ENCODE measurements at places on chromosomes 1 and 21.

GRCh38 chr1:7228252-7228961 lies 443.2 kb downstream of the CAMTA1 start:
- no peak for DNase-seq

- no peak for DNase-seq
Measured at GRCh38 chr1:223261914-223262313, 102.1 kb downstream of the SUSD4 start.

- no peak for DNase-seq
Measured at GRCh38 chr1:231691618-231692259, 65.1 kb downstream of the DISC1 start.

DNA sequence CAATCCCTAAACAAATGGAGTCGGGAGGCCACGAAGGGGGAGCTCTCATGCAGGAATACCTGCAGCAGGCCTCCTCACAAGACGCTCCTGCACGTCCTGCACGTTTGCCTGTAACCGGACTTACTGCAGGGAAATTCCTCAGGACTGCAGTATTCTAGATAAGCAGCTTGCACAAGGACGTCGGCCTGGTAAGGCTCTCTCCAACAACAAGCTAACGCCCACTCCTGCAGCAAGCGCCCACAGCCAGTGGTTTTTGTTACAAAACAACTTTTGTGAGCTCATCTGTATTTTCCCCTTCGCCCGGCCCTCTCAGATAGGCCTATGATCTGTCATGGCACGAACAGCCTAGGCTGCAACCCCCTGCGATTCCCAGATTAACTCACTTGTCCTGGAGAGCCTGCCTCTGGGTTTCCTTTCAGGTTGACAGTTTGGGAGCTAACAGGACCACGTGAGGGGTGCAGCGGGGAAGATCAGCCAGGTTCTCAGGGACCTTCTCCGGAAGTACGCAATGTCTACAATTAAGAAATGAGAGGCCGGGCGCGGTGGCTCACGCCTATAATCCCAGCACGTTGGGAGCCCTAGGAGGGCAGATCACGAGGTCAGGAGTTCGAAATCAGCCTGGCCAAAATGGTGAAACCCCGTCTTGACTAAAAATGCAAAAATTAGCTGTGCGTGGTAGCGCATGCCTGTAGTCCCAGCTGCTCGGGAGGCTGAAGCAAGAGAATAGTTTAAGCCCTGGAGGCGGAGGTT lies 921 bp upstream of the MIB2 start:
- DNase-seq = peak; percentile 44

DNA sequence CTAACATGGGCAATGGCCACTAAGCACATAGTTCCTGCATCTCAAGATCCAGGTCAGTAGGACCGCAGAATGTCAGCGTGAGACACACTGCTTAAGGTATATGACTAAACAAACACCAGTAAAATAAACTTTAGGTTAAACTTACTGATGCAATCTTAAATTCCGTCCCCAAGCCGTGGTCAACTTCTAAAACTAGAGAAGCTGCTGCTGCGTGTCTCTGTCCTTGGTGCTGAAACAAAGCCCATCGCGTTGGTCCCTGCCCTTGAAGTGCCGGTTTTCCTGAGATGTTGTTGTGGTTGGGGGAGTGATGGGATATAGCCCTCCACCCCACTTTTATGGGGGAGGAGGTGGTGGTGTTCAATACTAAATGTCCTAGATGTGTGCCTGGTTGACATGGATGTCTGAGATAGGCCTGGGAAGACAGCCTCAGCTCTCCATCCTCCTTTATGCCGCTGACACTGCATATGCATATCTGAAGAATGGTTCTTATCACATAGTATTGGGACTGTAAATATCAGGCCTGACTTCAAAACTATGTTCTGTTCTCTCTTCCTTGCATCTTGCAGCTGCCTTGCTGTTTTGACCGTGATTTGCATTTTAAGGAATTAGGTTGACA lies 72.0 kb upstream of the KCNA3 start:
- peak; percentile 9 for DNase-seq

DNA sequence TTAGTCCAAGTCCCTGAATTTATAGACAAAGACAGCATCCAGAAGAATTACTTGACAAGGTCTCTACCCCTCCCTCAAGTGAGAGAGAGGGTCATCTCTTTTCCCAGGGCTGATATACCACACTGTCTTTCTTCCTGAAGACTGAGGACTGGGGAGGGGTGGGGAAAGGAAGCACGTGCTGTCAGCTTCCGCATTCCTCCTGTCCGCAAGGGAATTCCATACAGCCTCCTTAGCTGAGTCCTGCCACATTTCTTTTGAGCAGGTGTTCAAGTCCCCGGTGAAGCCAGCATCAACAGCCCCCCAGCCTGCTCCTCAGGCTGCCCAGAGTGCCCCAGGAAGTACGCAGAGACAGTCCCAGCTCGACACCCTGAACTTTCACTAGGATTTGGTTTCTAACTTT lies 34.2 kb downstream of the PCAT6 start:
- no peak for DNase-seq

DNA sequence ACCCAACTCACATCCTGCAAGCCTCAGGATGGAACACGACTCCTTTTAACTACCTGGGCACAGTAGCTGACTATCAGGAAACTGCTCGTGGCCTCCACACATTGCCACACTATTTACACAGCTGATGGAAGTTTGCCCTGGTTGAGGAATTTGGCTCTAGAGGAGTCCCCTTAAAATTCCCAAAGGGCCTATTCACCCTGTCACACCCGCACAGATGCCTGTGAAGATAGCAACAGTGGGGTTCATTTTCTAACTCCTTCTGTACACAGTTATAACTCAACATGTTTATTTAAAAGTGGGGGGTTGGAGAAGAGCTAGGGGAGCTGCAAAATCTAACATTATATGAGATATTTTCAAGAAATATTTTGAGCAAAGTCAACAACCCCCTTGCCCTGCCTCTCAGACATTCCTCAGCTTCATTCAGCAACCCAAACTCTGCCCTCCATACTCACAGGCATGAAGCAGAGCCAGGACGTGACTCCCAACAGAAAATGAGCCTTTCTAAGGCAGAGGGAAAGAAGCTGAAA lies 35.8 kb upstream of the CCN1 start:
- DNase-seq = no peak

DNA sequence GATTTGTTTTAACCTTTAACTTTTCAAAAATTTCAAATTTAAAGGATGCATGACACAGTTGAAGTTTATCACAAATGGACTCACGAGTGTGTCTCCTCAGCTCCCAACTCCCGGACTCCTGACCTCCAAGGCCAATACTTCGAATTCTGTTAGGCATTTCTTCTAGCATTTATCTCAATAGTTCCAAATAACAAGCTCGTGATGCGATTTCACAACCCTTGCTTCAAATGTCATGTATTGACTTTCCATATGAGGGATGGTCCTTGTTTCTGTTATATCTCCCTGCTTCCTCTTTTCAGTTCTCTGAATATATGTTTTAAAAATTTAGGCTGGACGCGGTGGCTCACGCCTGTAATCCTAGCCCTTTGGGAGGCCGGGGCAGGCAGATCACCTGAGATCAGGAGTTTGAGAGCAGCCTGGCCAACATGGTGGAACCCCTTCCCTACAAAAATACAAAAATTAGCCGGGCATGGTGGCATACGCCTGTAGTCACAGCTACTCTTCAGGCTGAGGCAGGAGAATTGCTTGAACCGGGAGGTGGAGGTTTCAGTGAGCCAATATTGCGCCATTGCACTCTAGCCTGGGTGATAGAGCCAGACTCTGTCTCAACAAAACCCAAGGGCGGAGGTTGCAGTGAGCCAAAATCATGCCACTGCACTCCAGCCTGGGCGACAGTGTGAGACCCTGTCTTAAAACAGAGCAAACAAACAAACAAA lies 52.0 kb upstream of the TINAGL1 start:
- DNase-seq = no peak

DNA sequence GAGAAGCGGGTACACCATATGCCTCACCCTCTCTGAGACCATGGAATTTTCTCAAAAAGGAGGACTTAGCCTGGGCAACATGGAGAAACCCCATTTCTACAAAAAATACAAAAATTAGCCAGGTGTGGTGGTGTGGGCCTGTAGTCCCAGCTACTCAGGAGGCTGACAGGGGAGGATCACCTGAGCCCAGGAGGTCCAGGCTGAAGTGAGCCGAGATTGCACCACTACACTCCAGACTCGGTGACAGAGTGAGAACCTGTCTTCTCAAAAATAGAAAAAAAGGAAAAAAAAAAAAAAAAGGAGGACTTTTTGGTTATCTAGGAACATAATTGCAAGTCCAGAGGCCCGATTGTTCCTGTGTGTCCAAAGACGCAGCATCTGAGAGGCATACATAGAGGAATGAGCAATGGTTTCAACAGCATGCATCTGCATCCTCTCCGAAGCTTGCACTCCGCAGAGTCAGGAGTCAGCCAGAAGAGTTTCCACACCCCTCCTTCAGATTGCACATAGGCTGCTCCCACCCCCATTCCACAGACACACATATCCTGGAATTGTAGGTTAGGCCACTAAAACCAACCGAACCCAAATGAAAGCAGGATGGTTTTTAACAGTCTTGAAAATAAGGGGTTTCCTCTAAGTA lies 2.5 kb upstream of the TBX15 start:
- no peak for DNase-seq

GRCh38 chr1:82034812-82035211 lies 234.1 kb downstream of the ADGRL2 start:
- DNase-seq = no peak

- DNase-seq = no peak
Measured at GRCh38 chr1:61921435-61921834, 179.2 kb downstream of the PATJ start.

GRCh38 chr1:28115267-28115666 lies 26.9 kb upstream of the EYA3 start:
- DNase-seq = peak; percentile 6

- no peak for DNase-seq
Measured at GRCh38 chr1:187691439-187691838, 862.7 kb downstream of the PLA2G4A start.

- DNase-seq = no peak
Measured at GRCh38 chr1:106836708-106837107, 219.8 kb upstream of the PRMT6 start.

DNA sequence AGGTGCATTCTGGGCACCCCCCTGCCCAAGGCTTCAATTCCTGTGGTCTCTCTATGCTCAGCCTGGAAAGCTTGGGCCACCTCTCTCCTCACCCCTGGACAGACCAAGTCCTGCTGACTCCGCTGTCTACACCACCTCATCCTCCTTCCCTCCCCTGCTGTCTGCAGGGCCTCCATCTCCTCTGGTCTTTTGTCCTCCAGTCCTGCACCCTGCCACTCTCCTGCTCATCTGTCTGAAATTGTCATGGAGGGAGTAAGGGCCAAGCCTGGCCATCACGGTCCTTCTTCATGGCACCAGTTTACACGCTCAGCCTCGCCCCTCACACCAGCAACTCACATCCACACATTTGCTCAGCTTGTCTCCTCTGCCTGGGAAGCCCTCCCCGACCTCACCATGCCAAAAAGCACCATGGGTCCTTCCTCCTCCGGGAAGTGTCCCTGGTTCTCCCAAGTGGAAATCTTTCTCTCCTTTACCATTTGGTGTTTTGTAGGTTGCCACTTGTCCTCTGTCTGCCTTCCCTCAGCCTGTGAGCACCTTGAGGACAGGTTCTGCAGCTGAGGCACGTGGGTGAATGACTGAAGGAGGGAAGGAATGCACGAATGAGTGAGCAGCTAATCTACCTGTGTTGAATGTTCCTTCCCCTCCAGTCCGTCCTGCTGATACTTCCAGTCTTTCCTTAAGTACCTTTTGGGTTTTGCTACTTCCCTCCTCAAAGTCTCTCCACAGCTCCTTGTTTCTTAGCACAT lies 2.1 kb upstream of the SLC2A1 start:
- DNase-seq = no peak

DNA sequence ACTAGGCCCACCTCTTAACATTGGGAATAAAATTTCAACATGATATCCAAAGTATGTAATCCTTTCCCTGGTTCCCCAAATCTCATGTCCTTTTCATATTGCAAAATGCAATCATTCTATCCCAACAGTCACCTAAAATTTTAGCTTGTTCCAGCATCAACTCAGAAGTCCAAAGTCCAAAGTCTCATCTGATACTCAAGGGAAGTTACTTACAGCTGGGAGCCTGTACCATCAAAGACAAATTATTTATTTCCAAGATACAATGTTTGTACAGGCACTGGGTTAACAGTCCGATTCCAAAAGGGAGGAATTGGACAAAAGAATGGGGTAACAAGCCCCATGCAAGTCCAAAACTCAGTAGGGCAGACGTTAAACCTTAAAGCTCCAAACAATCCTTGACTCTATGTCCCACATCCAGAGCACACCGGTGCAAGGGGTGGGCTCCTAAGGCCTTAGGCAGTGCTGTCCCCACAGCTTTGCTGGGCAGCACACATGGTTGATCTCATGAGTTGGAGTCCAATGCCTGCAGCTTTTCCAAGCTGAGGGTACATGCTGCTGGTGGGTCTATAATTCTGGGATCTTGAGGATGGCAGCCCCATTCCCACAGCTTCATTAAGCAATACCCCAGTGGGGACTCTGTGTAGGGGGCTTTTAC lies 78.8 kb downstream of the DDAH1 start:
- no peak for DNase-seq

DNA sequence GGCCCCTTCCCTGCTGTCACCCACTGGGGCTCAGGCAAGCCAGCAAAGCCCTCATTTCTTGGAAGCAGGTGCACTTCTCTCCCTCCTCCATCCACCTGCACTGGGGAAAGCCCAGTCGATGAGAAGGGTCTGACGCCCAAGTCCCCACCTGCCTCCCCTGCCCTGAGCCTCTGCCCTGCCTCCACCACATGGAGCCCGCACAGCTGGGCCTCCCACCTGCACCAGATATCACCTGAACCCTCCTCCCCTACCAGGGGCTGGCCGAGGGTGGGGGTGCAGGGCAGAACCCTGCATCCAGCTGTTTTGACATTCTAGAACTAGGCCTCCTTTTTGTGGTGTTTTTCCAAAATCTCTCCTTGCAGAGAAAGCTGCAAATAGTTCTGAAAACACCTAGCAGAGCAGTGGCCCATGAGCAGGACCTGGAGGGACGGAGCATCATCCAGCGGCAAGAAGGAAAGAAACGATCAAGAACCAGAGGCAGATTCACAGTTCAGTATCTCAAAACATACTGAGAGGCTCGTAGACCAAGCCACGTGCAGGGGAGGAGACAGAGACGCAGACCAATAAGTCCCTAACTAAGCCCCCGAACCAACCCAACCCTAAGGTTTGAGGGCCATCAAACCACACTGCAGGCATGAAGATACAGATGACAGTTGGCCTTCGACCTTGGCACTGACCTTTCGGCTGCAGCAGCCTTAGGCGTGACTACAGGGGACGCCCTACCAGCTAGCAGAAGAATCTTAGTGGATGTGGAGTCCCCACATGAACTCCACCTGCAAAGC lies 16.7 kb downstream of the CHD5 start:
- DNase-seq = no peak

- no peak for DNase-seq
Measured at GRCh38 chr1:103461161-103462105, 64.1 kb upstream of the RNPC3 start.

- no peak for DNase-seq
Measured at GRCh38 chr1:202067188-202067974, 55.3 kb upstream of the GPR37L1 start.

- no peak for DNase-seq
Measured at GRCh38 chr21:39132248-39132647, 51.0 kb downstream of the PSMG1 start.
